ENCODE measurements at places on chromosomes 16 and 17.

- no peak for DNase-seq
Observed at GRCh38 chr16:56057151-56057550, 134.1 kb upstream of the GNAO1 start.

DNA sequence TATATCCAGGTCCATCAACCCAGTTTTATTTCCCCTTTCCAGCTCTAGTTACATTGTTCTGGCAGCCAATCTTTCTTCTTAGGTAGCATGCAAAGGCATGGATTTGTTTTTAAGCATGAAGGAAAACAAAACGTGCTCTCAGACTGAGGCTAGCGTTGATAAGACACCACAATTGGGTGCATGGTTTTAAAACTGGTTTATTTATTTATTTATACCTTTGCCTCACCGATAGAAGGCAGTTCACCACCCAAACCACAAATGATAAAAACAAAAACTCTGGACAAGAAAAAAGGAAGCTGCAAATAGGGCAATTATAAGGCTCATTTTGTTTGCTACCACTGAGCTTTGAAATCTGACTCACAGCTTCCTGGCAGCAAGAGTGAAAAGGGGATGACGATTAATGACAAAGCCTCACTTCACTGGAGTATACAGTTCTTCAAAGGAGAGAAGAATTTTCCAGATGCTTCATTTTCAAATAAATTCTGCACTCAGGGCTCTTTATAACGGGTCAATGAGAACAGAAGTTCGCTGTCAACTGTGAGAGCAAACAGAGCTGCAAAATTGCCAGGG is 278.4 kb upstream of the IRX5 start:
- DNase-seq, result no peak

GRCh38 chr16:85374571-85374872 is 238.6 kb upstream of the GSE1 start:
- DNase-seq, result no peak

DNA sequence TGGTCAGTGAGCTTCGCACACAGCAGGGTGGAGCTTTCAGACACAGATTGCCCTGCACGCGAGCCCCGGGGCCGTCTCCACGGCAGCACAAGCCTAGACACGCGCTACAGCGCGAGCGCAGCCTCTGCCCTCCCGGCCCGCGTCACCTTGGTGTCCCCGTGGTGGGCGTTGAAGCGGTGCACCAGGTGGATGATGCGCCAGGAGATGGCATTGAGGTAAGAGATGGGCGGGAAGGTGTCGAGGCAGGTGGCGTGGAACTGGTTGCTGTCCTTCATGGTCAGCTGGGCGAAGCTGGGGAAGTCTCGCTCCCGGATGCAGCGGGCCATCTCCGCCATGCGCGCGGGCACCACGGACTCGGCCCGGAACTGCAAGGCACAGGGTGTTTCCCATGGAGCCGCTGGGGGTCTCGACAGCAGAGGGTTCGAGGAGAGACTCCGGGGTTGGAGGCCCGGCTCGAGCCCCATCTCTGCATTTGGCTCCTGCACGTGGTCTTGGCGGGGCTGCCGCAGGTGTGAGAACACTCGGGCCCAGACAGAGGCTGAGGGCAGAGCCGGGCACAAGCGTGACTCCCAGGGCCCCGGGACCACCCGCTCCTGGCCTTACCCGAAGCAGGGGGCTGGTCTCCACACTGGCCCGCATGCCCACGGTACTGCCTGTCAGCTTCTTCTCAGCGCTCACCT is 4.3 kb upstream of the CYBA start:
- no peak for DNase-seq
